HFFc6 (cell line): ENCODE measurements at places on chromosomes 2 and 18.

- DNase-seq, result peak; percentile 11
Observed at GRCh38 chr2:176455816-176456291, 186.6 kb downstream of the MTX2 start.

DNA sequence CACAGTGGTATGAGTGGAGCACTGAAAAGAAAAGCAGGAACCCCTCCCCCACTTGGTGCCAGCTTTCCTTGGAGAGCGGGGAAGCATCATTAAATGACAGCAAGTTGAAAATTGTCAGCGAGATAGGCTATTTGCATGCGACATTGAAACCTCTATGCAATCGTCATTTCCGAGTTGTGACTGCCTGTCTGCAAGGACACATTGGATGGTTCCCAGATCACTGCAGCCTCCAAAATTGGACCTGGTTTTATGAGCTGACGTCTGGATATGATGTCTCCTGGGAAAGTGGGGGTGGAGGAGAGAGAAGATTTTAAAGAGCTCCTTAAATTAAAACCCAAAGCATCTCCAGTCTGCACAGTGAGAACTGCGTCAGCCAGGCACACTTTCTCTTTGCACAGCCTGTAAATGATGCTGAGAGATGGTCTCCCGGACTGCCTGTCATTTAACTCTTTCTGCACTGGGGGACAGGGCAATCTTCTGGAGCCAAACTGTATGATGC is 57.8 kb upstream of the KIF5C start:
- DNase-seq, result peak; percentile 3

- DNase-seq, result no peak
Observed at GRCh38 chr18:5455674-5456073, 88.1 kb downstream of the EPB41L3 start.

GRCh38 chr2:111706481-111707001 is 177.5 kb downstream of the ANAPC1 start:
- no peak for DNase-seq

GRCh38 chr2:151553-152334 is 105.4 kb upstream of the FAM110C start:
- no peak for DNase-seq

- peak; percentile 20 for DNase-seq
Observed at GRCh38 chr2:216017365-216017764, 4.0 kb upstream of the MREG start.

DNA sequence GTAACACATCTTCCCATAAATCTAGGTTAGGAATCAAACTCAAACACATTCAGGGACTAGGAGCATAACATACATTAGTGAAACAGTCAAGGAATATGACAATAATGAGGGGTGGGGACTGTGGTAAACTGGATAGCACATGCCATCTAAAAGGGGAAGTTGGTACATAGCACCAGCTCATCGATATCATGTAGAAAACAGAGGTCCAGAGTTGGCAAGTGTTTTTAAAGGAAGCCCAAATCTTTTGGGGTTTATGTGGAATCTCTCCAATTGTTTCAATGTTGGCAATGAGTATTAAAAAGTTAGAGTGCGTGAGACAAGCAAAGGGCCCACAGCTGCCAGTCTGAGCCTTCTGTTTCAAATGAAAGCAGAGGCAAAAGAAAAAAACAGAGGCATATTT is 24.4 kb downstream of the KLF7 start:
- DNase-seq, result no peak

- no peak for DNase-seq
Observed at GRCh38 chr2:173653432-173653805, 298.7 kb downstream of the CDCA7 start.

DNA sequence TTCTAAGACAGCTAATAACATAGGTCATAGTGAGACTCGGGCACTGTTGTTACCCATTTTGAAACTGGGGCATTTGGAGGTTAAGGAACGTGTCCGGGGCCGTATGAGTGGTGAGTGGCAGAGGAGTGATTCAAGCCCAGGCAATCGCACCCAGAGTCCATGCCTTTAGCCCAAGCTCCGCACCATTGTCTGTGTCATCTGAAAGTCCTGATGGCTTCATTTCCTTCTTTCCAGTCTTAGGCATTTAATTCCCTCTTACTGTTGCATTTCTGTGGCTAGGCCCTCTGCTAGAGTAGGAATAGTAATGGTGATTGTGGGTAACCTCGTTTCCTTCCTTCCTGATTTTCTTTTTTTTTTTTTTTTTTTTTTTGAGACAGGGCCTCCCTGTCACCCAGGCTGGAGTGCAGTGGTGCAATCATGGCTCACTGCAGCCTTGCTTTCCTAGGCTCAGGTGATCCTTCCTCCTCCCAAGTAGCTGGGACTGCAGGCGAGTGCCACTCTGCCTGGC is 49.8 kb upstream of the ASB1 start:
- DNase-seq, result no peak

DNA sequence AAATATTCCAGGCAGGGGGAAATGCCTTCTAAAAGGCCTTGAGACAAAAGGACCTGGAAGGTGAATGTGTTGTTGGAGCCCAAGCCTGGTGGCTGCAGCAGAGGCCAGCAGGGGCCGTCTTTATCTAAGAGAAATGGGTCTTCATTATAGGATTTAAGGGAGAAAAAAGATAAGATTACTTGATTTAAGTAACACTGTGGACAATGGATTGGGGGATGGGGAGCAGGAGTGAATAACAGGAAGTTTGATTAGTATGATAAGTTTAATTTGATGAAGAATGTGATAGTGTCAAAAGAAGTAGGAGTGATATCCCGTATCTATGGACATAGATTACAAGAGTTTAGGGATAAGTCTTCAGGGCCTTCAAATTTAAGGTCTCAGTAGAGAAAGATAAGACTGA is 64.2 kb downstream of the WDR75 start:
- no peak for DNase-seq

DNA sequence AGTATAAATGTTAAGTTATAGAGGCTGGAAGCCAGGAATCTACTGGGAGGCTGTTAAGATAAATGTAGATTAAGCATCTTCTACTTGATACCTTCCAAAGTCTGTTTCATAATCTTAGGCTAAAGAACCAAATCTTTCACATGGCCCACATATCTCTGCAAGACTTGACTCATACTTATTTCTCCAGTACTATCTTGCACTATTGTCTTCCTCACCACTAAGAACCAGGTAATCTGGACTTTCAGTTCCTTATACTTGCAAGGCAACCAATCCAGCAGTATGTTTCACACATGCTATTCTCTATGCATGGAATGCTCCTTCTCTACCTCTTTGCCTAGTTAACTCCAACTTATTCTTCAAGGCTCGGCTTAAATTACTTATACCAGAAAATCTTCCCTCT is 62.2 kb downstream of the RBMS1 start:
- no peak for DNase-seq

GRCh38 chr18:1914489-1914888 is 656.8 kb downstream of the METTL4 start:
- no peak for DNase-seq

- no peak for DNase-seq
Observed at GRCh38 chr2:61448229-61448628, 22.7 kb downstream of the USP34 start.

GRCh38 chr18:79628416-79629248 is 51.0 kb upstream of the CTDP1 start:
- DNase-seq, result no peak
